ENCODE measurements at places on chromosomes 1 and 21.

GRCh38 chr1:53551428-53551995, 92.3 kb downstream of the DMRTB1 start:
- no peak for DNase-seq

GRCh38 chr1:43329995-43330751, 7.4 kb upstream of the MPL start:
- no peak for DNase-seq

- DNase-seq, result peak; percentile 29
Observed at GRCh38 chr21:46098303-46099141, 610 bp downstream of the COL6A2 start.

GRCh38 chr1:115558275-115558674, 83.5 kb upstream of the VANGL1 start:
- no peak for DNase-seq

DNA sequence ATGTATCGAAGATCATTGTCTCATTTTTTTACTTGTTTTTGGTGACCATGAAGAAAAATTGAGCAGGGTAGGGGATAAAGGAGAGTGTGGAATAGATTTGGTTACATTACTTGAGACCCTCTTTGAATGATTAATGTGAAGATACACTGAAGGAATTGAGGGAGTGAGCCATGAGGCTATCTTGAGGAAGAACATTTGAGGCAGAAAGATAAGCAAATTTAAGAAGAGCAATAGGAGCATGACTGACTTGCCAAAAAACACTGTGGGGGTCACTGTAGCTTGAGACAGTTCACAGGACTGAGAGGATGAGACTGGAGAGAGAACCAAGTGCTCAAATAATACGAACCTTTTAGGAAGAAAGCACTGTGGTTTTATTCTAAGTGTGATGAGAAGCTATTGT, 43.1 kb upstream of the PTPRC start:
- no peak for DNase-seq

DNA sequence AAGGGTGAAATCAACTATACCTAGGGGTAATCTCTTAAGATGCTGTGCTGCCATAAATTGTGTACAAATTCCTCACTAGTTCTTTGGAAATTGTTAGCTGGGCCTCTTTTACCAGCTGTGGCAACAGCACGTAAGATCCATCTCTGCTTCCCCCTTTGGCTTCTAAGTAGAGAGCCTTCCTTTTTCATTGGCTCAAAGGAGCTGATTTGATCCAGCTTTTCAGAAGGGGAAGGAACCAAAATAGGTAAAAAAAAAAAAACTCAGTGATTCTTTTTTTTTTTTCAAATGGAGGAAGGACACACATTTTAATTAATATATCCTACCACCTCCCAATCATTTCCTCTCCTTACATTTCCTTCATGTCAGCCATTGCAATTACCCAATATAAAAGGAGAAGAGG, 4.0 kb upstream of the RCAN1 start:
- DNase-seq, result no peak

- no peak for DNase-seq
Observed at GRCh38 chr1:924656-925560, 1.2 kb downstream of the SAMD11 start.

- DNase-seq, result peak; percentile 63
Observed at GRCh38 chr1:52139817-52140540, 1.9 kb upstream of the ZFYVE9 start.

- no peak for DNase-seq
Observed at GRCh38 chr1:227782226-227782625, 33.2 kb upstream of the PRSS38 start.

GRCh38 chr21:17195976-17196375, 316.9 kb upstream of the CXADR start:
- DNase-seq, result no peak

DNA sequence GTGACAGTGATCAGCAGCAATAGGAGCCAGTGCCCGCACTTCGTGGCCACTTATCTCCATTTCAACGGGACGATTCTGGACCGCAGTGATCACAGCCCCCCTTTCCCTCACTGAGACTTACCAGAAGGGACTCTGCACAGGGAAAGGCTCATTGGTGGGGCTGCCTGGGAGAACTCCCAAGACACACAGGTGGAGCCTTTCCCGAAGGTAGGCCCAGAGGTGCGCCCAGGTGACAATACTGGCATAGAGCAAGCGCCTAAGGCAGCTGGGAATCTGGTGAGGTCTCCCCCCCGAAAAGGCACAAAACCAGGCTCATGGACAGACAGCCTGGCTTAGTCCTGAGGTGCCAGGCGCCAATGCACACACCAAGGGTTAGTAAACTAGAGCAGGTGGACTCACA, 318.9 kb downstream of the AJAP1 start:
- no peak for DNase-seq

DNA sequence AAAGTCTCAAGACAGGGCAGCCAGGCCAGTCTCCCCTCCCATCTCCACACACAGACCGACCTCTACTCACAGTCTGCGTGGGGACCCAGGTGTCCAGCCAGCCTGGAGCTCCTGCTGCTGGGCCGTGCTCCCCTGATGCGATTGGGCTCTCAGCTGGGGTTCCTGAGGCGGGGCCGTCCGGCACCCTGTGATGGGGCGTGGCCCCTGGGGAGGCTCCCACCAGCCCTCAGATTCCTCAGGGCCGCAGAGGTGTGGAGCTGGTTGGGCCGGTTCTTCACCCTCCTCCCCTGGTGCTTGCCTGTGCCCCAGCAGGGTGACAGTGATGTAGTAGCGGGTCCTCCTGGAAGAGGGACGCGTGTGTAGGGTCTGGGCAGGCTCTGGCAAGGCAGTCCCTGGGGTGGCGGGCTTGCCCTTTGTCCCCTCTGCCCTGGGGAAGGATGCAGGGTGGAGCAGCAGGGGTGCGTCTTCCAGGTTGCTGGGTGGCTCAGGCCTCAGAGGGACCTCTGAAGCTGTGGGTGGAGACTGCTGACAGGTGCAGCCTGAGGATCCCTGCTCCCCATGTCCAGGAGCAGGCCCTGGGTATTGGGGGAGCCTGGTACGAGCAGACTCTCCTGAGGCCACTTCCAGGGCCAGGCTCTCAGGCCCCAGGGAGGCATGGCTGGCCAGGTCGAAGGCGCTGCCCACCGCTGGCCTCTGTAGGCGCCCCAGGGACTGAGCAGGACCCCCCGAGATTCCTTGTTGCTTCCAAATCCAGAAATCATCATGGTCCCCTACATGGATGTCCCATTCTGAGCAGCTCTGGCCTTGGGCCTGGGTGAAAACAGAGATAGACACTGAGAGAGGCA, at the start of gene CRYBG2:
CRYBG2 (minus strand) TSS at position 155 of the 845 bp plus-strand sequence. CDS start 7,473 bp downstream, outside the sequence.
- no peak for DNase-seq

DNA sequence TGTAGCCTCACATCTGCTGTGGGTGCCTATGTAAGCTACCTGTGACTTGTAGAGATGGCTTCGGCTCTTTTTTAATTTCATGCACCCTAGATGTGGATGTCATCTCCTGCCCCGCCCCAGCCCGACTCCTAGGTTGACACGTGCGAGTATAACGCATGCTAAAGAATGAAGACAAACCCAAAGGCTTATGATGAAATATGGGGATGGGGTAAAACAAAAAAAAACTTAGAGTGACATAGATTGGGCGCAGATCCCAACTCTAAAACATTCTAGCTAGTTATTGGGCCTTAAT, 613 bp upstream of the ERO1B start:
- DNase-seq, result no peak

- DNase-seq, result no peak
Observed at GRCh38 chr1:151958959-151959358, 34.7 kb downstream of the S100A10 start.

GRCh38 chr21:45542242-45542666, at the start of gene SLC19A1:
SLC19A1 (minus strand) TSS chr21:45542440; CDS start chr21:45537959, 4,481 bp downstream.
- peak; percentile 84 for DNase-seq

GRCh38 chr1:47252795-47253194, 20.8 kb upstream of the TAL1 start:
- DNase-seq, result no peak
